ENCODE measurements at places on chromosomes 16 and 17. TPM values are rescaled to one million over a fixed set of nuclear protein-coding genes. Genes with fewer than 3 reads are reported as not detected.

GRCh38 chr16:81693041-81693743, 85.9 kb upstream of the PLCG2 start:
- H3K4me3 ChIP-seq: no peak overlapping the region
- no peaks in the 10 kb centered on the region for H3K36me3 ChIP-seq
- no peaks in the 10 kb centered on the region for H3K4me1 ChIP-seq
- no peak overlapping the region for H3K27ac ChIP-seq
- no peaks in the 10 kb centered on the region for H3K27me3 ChIP-seq
- no peak for DNase-seq

DNA sequence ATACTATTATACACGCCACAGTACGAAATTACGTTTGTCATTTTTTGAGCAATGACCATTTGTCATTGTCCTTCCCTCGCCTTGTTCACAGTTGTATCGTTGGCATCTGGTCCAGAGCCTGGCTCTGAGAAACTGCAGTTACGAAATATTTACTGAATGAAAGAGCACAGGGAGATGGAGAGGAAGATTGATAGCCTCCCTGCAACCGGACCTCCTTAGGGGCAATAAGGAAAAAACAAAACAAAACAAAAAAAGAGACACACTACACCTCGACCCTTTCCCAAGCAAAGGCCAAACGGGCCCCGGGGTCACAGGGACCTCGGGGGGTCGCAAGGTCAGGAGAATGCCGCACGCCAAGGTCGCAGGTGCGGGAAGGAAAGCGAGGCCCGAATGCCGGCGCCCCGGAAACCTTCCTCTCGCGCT, 857 bp downstream of the GOT2 start:
- H3K27me3 ChIP-seq: no peaks in the 10 kb centered on the region
- peaks cover 48% of the 10 kb centered on the region for H3K4me1 ChIP-seq
- peak overlapping the region; percentile 73 for H3K27ac ChIP-seq
- peaks cover 14% of the 10 kb centered on the region for H3K36me3 ChIP-seq
- DNase-seq: peak; percentile 61
- peak overlapping the region; percentile 93 for H3K4me3 ChIP-seq

DNA sequence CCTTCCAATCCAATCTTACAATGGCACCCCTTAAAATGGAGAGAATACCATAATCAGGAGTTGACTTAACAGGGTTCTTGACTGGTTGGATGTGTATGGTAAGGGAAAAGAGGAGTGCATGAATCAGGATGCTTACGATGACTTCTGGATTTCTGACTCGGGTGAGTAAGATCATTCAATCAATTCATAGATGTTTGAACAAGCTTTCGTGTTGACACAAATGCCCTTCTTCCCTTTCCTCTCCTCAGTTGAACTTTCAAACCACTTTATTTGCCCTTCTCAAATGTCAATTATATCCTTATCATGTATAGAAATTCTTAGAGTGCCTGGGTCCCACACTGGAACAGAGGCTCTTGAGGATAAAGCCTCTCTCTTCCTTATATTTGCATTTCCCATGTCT, 25.9 kb downstream of the ABCC12 start:
- H3K36me3 ChIP-seq: no peaks in the 10 kb centered on the region
- no peaks in the 10 kb centered on the region for H3K27me3 ChIP-seq

- H3K27me3 ChIP-seq: no peaks in the 10 kb centered on the region
- H3K4me3 ChIP-seq: no peak overlapping the region
- H3K27ac ChIP-seq: no peak overlapping the region
- no peak for DNase-seq
- peaks cover 1% of the 10 kb centered on the region for H3K4me1 ChIP-seq
Observed at GRCh38 chr16:46873201-46873600, 11.0 kb upstream of the GPT2 start.

GRCh38 chr16:30355954-30356308, 823 bp upstream of the CD2BP2 start:
- H3K27me3 ChIP-seq: no peaks in the 10 kb centered on the region
- peaks cover 60% of the 10 kb centered on the region for H3K4me1 ChIP-seq
- peak overlapping the region; percentile 59 for H3K27ac ChIP-seq

Gene NXN
- 1.1 TPM for total RNA-seq

Gene MYL11
- not detected for total RNA-seq

Gene TRIM65
- 18.4 TPM for total RNA-seq
